ENCODE measurements at places on chromosomes 1 and 21.

DNA sequence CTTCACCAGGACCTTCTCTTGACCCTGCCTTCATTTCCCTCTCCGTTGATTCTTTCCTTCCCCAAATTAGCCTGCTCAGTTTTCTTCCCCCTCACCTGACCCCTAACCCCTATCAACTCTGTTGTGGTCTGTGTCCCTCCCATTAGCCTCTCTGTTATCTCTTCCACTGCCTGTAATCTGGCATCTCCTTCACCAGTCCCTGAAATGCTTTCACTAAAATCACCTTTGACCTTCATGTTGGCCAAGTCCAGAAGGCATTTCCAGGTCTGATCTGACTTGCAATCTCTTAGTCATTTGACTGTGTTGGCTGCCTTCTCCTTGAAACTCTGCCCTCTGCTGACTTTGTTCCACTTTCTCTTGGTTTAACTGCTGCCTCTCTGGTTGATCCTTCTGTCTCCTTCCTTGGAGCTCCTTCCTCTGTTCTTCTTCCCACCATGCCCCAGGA is 28.2 kb downstream of the ATP8B2 start:
- DNase-seq: no peak

GRCh38 chr1:40161888-40162397 is 756 bp downstream of the RLF start:
- no peak for DNase-seq

GRCh38 chr1:43547538-43548072 is 16.9 kb downstream of the PTPRF start:
- no peak for DNase-seq

- DNase-seq: no peak
Measured at GRCh38 chr1:181104790-181105133, 16.3 kb downstream of the IER5 start.

DNA sequence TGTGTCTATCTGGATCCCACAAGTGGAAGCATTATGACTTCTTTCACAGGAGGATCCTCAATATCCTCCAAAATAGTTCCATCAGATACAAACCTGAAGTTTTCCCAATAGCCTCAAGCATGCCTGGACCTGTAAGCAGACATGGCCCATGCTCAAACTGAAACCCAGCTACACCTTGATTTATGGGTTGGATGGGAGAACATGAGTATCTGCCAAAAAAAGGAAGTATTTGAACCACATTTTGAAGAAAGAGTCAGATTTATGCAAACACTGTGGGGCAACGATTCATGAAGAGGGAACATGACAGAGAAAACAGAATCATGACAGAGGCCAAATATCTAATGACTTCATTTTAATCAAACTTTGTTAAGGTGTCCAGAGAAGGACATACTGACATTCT is 351.0 kb upstream of the NFIA start:
- DNase-seq: no peak

- no peak for DNase-seq
Measured at GRCh38 chr1:199247891-199248290, 609.1 kb downstream of the PTPRC start.

DNA sequence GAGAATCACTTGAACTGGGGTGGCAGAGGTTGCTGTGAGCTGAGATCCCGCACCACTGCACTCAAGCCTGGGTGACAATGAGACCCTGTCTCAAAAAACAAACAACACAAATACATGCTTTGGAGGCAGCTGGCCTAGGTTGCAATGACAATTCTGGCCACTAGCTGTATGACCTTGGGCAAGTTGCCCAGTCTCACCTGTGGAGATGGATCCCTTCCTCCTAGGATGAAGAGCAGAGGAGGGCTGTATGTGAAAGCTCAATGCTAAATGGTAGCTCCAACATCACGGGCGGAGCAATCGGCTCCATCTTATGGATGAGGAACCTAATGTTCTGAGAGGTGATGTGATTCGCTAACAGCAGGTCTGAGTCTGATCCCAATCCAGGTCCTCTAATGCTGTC is 20.6 kb downstream of the ADORA1 start:
- no peak for DNase-seq

GRCh38 chr1:201639826-201640225 is 100.9 kb downstream of the NAV1 start:
- DNase-seq: no peak

DNA sequence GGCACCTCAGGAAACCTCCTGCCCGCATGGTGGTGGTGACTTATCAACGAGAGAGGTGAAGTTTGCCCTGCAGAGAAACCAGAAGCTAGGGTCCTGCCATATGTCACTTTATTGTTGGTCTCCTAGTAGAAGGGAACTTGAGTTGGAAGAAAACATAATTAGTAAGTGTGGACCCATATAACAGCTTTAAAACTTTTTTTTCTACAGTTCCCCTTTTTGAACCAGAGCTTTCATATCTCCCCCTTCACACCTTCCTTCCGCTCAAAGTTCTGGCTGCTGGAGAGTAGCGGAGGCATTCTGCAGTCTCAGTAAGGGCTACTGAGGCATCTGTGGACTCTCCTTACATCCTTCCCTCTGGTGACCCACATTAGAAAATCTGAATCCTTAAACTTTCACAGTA is 48.9 kb downstream of the PHC2 start:
- DNase-seq: no peak

- no peak for DNase-seq
Measured at GRCh38 chr1:115356356-115356755, 18.3 kb upstream of the NGF start.

GRCh38 chr1:33163621-33164519 is 18.0 kb downstream of the TRIM62 start:
- no peak for DNase-seq

DNA sequence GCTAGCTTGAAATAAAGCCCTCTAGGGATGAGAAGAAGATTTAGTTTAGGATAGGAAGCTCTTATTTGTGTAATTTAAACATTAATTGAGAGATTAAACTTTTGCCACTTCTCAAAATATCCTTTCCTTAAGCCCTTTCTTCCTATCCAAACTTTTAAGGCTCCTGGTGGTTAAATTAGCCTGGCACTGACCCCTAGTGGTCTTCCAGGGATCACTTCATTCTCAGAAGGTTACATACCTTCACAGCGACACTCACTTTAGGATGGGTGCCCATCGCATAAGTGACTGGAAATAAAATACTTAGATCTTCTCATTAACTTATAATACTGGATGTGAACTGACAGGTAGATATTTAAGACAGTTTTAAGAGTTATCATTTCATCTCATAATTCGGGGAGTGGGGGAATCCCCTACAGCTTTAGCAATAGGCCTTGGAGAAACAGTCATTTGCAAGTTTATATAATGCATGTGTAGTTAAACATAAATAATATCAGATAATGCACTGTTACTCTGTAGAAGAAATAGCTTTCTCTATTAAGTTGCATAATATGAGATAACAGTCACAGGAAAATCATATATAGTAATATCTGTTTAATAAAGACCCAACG is 7.4 kb downstream of the LHX9 start:
- DNase-seq: no peak

DNA sequence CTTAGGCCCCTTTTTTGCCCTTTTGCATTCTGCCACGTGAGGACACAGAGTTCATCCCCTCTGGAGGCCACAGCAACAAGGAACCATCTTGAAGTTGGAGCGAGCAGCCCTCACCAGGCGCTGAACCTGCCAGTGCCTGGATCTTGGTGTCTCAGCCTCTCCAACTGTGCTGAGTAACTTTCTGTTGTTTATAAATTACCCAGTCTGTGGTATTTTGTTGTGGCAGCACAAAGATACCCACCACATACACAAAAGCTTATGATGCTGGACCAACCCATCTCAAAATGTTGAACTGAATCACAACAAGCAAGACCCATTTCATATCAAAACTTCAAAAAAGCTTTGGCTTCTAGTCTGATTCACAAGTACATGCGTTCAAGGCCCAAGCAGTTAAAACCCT is 649.9 kb downstream of the KIF26B start:
- DNase-seq: no peak

GRCh38 chr1:89553157-89553556 is 28.5 kb downstream of the LRRC8B start:
- DNase-seq: no peak

DNA sequence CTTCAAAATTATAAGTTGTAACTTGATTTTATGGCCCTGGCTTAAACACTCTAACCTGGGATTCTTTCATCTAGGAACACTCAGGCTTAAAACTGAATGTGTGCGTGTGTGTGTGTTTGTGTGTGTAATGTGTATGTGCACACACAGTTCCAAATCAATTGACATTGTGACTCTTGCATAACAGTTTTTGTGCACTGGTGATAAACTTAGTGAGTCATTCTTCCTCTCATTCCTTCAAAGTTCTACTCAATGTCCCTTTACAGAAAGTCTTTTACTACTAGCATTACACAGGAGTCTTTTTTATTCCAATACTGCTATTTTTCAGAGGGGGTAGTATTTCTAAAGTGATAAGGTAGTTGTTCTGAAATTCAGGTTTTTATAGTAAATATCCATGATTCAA is 943.6 kb downstream of the KCNT2 start:
- no peak for DNase-seq

DNA sequence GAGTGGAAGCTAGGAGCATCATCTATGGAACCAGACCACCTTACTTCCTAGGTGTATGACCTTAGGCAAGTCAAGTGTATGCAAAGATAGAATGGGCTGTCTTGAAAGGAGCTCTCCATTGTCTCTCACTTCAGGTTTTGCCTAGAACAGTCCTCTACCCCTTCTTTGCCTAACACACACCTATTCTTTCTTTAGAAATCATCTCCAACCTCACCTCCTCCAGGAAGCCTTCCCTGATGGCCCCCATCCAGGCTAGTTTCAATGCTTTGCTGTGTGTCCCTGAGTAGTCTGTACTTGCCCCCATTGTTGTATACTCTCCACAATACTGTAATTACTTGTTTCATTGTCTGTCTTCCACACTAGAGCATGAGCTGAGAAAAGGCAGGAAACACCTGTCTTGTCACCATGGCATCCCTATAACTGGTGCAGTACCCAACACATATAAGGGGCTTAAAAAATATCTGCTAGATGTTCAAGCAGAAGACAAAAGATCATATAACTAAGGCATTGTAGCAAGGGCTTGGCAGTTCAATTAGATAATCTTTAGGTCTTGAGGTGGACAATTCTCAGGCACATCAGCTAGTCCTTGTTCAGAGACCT is 83.0 kb downstream of the RRAGC start:
- no peak for DNase-seq

- DNase-seq: no peak
Measured at GRCh38 chr1:218874313-218874712, 299.4 kb upstream of the LYPLAL1 start.

DNA sequence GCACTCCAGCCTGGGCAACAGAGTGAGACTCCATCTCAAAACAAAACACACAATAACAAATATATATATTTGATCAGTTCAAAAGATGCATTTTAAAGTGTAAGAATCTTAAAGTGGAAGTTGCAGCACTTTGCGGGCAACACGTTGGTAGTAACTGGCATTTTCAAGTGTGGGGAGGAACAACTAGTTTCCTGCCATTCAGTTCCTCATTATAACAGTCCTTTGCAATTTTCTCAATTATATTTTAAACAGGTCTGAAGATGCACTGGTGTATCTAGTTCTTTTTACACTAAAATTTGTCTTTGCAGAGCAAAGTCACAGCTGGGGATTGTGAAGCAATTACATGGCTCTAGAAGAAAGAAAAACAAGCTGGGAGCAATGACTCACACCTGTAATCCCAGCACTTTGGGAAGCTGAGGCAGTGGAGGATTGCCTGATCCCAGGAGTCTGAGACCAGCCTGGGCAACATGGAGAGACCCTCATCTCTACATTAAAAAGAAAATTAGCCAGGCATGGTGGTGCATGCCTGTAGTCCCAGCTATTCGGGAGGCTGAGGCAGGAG is 25.3 kb downstream of the RRAGC start:
- no peak for DNase-seq

- DNase-seq: no peak
Measured at GRCh38 chr1:116538544-116538943, 32.3 kb downstream of the CD58 start.
